ENCODE measurements at places on chromosomes 6 and 20.

GRCh38 chr6:104187616-104188015, 672.1 kb downstream of the HACE1 start:
- DNase-seq, result peak; percentile 1

DNA sequence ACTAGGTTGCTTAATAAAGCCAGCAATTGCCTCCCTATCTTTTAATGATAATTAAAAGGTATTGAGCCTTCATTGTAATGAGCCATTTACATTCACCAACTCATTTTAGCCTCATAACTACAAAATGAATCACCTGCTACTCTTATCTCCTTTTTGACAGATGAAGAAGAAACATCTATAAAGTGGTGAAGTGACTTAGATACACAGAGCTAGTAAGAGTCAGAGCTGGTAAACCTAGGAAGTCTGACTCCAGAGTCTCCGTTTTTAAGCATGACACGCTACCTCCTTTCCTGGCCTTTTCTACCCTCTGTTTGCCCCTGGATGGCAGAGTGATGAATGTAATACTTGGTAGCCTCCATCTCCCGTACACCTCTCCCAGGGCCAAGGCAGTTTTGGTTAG, 93.5 kb downstream of the SPTLC3 start:
- DNase-seq, result no peak

GRCh38 chr6:33990061-33990541, 155.8 kb downstream of the GRM4 start:
- no peak for DNase-seq

DNA sequence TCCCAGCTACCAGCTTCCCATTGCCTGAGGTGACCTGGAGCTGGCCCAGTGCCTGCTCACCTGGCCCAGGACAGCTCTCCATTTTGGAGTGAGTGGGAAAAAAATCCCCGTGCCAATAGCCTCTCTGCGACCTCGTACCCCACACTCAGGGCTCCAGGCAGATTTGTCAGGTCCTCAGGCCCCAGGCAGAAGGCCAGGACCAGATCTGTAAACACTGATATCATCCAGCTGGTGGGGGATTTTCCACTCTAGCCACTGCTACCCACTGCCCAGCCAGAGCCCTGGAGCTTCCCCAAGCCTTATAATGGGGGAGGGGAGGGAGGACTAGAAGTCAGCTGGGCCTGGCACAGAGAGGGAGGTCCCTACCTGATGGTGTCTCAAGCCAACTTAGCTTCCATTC, 1.3 kb upstream of the PGC start:
- DNase-seq, result no peak

GRCh38 chr20:21956591-21956990, 251.1 kb downstream of the PAX1 start:
- DNase-seq, result no peak

DNA sequence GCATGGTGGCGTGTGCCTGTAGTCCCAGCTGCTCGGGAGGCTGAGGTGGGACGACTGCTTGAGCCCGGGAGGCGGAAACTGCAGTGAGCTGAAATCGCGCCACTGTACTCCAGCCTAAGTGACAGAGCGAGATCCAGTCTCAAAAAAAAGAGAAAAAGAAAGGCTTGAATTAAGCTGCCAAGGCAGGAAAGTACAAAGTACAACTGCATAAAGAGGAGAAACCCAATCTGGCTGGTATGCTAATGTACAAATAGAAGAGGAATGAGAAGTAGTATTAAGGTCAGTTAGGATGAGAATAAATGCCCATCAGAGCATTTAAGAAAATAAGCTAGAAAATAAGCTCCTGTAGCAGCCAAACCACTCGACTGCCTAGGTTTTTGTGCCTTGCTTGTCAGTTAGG, 23.1 kb upstream of the RPN2 start:
- no peak for DNase-seq

GRCh38 chr6:90319044-90319443, 22.4 kb upstream of the BACH2 start:
- DNase-seq, result peak; percentile 57

- DNase-seq, result no peak
Measured at GRCh38 chr6:53244958-53245357, 96.3 kb upstream of the GCM1 start.

GRCh38 chr20:2315440-2315778, 19.6 kb downstream of the TGM3 start:
- no peak for DNase-seq

DNA sequence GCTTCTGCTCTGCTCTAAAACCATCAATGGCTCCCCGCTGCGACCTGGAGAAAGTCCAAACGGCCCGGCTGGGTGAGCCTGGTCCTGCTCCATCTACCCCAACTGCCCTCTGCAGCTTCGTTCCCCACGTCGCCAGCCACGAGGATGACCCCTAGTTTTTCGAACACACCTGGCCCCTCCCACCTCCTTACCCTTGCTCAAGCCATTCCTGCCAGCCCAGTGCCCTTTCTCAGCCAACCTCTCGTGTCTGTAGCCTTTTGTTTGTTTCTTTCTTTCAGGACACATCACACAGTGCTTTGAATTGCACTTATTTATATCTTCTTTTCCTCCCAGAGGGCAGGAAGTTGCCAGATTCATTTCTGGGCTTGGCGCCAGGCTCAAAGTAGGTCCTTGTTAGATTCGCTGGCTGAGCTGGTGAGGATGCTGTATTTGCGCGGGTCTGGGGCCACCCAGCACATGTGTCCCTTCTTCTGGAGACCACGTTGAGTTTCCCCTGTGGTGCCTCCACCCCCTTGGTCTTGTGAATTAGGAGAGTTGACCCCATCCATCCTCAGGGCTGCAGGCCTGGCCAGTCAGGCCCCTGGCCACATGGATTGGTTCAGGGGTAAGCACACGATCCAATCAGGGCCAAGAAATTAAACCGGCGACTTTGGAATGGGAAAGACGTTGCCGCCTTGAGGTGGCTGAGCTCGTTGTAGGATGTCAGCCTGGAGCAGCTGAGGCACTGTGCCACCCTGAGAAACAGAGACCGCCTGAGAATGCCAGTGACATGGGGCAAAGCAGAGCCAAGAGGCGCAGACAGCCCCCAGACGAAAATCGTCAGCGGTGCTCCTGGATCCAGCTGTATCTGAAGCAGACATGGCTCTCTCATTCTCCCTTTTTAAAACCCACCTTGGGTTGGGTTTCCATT, 156.0 kb downstream of the CEBPB start:
- peak; percentile 86 for DNase-seq

DNA sequence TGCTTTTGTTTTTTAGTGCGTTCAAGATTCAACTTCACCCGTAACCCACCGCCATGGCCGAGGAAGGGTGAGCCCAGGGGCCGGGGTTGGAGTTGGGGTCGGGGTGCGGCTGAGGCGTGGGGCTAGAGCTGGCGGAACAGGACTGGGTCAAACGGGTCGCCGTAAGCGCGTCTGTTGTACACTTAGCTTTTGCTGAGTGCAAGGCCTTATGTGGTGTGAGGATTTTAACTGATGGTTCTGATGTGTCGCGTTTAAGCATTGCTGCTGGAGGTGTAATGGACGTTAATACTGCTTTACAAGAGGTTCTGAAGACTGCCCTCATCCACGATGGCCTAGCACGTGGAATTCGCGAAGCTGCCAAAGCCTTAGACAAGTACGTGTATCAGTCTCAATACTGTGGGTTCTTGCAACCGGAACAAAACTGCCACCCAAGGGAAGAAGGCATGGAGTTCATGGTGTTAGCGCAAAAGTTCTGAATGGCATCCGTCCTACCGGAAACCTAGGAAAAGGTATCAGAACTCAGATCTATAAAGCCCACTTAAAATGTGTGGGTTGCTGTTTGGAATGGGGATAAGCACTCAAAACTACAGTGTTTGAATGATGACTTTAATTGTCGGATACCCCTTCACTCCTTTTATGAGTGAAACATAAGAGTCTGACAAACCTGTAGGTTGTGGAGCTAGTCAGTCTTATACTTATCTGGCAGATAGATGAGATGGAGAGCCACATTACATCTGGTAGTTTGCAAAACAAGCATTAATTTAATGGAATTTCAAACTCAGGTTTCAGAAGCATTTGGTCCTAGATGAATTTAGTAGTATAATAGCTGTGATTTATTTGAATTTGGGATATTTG, 574 bp downstream of the RPS12 start:
- DNase-seq, result no peak

- no peak for DNase-seq
Measured at GRCh38 chr20:38779247-38780097, 26.0 kb upstream of the PPP1R16B start.

DNA sequence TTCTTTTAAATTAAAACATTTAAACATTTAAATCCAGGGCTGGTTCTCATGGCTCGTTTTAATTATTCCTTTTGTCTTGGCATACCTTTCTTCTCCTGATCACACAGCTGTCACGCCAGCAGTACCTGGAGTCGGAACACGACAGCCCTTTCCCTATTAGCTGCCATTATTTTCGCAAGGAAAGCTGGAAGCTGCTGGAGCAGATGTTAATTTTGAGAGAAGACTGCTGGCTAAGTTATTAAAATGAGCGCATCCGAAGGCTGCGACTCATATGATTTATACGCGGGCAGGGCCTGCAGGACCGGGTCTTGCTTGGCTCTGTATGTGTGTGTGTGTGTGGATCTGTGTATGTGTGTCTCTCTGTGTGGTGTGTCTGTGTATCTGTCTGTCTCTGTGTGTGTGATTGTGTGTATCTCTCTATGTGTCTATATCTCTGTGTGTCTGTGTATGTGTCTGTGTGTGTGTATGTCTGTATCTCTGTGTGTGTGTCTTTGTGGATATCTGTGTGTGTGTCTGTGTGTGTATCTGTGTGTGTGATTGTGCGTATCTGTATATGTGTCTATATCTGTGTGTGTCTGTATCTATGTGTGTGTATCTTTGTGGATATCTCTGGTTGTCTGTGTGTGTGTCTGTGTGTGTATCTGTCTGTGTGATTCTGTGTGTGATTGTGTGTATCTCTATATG, 191.5 kb downstream of the CDH4 start:
- DNase-seq, result peak; percentile 19

GRCh38 chr6:163165922-163166321, 248.6 kb upstream of the QKI start:
- DNase-seq, result no peak

GRCh38 chr6:31737315-31737990, 1.1 kb upstream of the CLIC1 start:
- no peak for DNase-seq

- no peak for DNase-seq
Measured at GRCh38 chr6:153790876-153791473, 248.1 kb upstream of the OPRM1 start.

DNA sequence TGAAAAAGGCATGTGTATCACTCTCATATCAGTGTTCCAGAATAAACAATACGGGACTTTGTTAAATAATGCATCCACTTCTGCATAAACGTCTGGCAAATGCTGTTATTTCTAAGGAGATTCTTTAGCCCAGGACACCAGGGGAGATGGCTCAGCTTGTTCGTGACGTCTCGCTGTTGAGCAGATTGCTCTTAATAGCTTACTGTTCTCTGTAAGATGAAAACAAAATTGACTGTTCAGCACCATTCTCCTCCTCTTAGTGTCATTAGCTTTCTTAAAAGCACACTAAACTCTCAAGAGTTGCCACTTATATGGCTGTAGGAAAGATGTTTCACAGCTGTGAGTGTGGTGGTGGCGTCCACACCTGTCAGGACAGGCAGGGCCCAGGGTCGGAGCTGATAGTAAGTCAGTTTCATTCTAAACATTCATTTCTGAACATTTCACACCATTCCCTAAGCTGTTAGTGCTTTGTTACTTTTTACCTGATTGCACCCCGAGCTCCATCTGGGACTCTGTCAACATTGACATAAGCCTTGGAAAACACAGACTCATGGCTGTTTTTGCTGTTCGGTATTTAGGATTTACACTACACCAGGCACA, 132.1 kb downstream of the ZDHHC14 start:
- DNase-seq, result no peak

GRCh38 chr20:49276161-49276960, 1.5 kb downstream of the ZNFX1 start:
- DNase-seq, result peak; percentile 78

DNA sequence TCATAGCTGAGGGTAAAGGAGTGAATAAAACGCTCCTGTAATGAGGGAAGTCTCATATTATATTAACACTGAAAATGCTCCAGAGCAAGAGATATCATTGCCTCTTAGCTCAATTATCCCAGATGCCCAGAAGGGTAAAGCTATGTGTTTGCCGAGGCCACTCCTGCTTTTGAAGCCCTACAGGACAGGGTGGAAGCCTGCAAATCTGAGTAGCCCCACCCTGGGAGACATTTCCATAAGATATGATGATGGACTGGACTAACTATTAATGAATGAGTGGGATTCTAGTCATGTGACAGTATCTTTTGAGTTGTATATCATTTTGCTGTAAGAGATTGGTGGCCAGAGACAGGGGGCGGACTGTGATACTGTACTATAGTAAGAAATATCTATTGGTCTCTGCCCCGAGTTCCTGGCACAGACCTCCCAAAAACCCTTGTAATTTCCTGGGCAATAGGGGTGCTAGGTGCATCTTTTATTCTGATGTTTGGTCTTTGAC, 10.5 kb upstream of the SLC22A2 start:
- DNase-seq, result no peak

GRCh38 chr6:148177589-148178233, 164.9 kb upstream of the SASH1 start:
- peak; percentile 61 for DNase-seq

- no peak for DNase-seq
Measured at GRCh38 chr6:6975459-6976111, 132.2 kb upstream of the RREB1 start.

- peak; percentile 4 for DNase-seq
Measured at GRCh38 chr6:12735786-12736185, 19.2 kb downstream of the PHACTR1 start.

DNA sequence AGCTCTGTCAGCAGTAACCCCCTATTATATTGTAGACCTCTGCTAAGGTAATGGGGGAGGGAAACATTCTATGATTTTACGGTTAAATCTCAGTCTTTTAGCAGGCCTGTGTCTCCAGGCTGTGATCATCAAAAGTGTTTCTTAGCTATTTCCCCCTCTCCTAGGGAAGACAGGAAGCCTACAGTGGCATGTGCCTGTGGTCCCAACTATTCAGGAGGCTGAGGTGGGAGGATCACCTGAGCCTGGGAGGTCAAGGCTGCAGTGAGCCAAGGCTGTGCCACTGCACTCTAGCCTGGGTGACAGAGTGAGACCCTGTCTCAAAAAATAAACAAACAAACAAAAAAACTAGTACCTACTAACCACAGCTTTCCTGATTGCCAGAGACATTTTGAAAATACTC, 67.9 kb downstream of the DNAAF9 start:
- no peak for DNase-seq

DNA sequence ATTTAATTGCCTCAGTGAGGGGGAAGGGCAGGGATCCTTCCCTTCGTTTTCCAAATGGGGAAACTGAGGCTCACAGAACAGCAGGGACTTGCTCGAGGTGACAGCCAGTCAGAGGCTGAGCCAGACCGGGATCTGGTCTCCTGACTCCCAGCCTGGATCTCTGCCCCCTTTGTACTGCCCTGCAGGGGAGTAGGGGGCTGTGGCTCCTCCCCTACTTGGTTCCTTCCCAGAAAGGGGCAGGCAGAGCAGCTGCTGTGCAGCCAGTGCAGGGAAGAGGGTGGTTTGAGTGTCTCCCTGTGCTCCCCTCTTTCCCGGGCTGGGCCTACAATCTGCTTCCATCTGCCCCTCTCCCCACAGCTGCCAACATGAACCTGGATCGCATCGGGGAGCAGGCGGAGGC, 37.6 kb downstream of the UQCC2 start:
- no peak for DNase-seq

GRCh38 chr6:35552285-35552917, 39.7 kb upstream of the TULP1 start:
- DNase-seq, result peak; percentile 31
